NCI-H446 (cell line): ENCODE measurements at places on chromosomes 5 and 9.

DNA sequence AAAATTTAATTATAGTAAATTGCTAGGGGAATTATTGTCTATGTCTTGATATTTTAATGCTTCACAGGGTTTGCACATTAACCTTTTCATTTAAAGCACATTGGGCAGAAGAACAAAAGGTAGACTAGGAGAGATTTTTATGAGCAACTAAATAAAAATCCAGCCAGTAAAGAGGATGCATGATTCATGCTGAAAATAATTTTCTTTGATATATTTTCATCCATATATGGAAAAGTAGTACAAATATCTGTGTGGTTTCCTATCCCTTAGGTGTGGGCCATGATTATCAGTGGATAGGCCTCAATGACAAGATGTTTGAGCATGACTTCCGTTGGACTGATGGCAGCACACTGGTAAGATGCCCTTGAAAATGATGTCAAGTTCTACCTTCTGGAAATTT lies 83.1 kb downstream of the VCAN start:
- no peak for DNase-seq

DNA sequence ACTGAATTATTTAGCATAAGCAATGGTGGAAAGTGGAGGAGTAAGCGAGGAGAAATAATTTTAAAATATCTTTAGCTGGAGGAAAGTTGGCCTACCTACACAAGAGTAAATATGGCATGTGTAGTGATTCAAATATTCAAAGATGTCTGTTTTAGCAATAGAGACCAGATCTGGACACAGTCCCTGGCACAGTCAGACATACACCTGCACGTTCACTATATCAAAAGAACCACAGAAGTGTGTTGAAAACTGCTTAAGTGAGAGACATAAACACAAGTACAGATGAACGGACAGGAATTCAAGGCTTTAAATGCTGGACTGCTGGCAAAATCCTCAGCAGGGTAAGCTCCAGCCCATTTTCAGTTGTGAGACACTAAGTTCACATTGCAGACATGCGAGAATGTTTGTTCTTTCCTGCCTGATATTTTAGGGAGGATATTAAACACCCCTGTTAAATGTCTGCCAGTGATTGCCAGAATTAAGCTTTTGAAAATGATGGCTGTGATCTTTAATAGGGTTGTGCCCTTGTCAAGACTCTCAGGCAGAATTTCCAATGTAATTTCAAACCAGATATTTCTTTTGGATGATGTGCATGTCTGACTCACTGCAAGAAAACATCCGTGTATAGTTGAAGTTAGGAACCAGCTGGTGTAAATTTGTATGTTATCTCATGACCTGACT lies 810.6 kb downstream of the TLE4 start:
- DNase-seq: no peak

- DNase-seq: no peak
Observed at GRCh38 chr5:176535101-176535663, 2.0 kb downstream of the RNF44 start.

DNA sequence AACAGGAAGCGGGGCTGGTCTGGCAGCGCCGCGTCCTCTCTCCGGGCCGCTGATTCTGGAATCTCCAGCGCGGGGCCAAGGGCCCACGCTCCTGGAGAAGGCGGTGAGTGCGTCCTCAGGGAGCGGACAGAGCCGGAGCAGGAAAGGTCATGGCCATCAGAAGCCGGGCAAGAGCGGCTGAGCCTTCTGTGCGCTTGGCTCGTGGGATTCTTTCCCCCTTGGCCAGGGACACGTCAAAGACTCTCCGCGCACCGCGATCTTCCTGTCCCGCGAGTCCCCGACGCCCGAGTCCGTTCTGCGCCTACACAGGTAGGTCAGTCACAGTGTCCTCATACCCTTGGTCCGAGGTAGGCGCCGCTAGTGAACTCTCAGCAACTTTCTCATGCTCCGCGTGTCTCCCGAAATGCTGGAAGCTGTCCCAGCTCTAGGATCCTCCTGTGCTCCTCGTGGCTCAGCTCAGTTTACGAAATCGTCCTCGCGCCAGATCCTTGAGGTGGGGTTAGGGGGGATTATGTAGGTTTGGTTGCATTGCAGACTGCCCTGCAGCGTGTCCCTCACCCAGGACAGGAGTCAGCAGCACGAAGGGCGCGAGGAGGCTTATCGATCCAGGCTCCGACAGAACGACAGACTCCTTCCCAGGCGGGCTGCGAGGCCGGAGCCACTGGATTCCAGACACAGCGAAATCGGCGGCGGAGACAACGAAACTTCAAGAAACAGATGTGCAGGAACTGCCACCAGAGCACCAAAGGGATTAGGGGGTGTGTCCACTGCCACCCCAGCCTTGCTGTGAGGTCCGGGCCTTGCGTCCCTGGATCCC lies 8.7 kb downstream of the LHX6 start:
- no peak for DNase-seq

DNA sequence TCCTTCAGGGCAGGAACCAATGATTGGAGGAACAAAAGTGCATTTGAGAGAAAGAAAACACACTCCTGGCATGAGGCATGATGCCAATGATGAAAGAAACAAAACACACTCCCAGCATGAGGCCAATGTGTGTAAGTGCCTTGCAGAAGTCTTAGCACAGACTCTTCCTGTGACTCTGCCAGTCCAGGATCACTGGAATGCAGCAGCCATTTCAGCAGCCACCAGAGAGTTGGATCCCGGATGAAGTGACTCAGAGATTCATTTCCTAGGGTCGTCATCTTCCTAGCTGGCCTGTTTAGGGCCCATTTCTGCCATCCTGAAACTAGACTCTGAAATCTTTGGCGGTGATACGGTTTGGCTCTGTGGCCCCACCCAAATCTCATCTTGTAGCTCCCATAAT lies 212.5 kb downstream of the CFAP90 start:
- no peak for DNase-seq
